ENCODE measurements at places on chromosomes 2 and 18.
A peak's percentile ranks its signal among the peaks of the same experiment; 100 is the strongest.

DNA sequence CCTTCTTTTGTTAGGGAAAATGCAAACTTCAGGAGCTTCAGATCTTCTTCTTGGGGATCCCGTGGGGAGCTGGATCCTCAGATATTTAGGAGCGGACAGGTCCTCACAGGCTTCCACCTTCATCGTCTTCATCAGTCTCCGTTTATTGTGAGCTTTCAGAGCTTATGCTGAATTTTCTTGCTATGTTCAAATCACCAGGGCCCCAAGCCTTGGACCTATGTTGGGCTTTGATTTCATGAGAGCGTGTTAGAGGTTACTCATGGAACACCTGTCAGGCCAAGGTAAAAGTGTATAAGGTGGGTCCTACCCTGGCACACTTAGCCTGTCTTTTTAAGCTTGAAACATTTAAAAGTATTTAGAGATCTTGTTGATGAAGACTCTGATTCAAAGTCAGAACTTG is 212.9 kb downstream of the FAM210A start:
- no peak for DNase-seq

DNA sequence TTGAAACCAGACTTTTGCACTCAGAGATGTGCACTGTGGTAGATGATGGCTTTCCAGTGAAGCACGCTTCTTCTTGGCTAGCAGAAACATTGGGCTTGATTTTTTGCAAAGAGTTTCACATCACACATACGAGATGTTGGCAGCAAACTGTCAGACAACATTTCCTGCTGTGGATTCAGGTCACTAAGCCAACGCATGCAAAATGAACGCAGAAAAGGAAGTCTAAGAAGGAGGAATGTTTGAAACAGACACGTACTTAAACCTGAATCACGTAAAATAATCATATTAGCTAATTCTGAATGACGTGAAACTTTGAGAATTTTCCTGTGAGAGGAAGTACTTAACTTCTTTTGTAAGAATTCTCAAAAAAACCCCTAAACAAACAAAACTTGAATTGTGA is 88.1 kb downstream of the EPB41L3 start:
- DNase-seq, result no peak

- no peak for DNase-seq
Observed at GRCh38 chr18:63236406-63236805, 83.2 kb downstream of the BCL2 start.

- DNase-seq, result peak; percentile 18
Observed at GRCh38 chr2:33272001-33272400, 204.4 kb upstream of the RASGRP3 start.

- no peak for DNase-seq
Observed at GRCh38 chr2:215711471-215712034, 275.7 kb upstream of the FN1 start.

GRCh38 chr2:95043300-95044093 is 18.0 kb downstream of the MAL start:
- peak; percentile 81 for DNase-seq

DNA sequence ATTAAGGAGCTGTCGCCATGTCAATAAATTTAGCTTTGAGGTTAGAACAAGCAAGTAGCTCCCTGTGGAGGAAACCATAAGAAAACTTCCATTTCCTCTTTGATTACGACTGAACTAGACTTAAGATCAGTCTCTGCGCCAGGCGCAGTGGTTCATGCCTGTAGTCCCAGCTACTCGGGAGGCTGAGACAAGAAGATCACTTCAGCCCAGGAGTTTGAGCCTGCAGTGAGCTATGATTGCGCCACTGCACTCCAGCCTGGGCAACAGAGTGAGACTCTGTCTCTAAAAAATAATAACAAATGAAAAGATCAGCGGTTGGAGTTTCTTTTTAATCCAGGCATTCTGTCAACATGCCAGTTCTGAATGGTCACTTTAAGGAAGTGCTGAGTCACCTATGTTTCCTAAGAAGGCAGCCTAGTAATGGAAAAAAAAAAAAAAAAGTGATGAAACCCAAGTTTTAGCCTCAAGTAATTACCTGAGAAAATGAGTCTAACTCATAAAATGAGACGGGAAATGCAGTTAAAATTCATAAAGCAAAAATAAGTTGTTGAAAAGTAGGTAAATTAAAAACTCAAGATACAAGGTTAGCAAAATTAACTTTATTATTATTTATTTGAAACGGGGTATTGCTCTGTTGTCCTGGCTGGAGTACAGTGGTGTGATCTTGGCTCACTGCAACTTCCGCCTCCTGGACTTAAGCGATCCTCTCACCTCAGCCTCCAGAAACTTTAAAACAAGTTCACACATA is 10.2 kb downstream of the C18orf32 start:
- DNase-seq, result peak; percentile 14

GRCh38 chr2:162267496-162267895 is 24.3 kb upstream of the FAP start:
- no peak for DNase-seq

DNA sequence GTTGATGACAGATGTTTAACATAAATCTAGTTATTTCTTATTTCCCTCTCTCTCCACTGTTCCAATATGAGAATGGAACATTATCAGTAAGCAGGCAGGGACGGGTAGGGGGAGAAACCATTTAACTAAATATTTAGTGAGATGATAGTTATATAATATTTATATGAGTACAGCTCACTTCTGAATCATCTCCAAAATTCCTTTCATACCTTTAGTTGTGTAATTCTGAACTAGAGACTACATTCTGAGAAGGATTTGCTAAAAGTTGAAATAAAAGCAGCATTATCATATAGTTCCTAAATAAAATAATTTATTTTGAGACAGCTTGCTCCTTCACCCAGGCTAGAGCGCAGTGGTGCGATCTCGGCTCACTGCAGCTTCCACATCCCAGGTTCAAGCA is 41.4 kb downstream of the B4GALT6 start:
- no peak for DNase-seq

GRCh38 chr2:735670-736218 is 58.5 kb upstream of the TMEM18 start:
- DNase-seq, result peak; percentile 10

DNA sequence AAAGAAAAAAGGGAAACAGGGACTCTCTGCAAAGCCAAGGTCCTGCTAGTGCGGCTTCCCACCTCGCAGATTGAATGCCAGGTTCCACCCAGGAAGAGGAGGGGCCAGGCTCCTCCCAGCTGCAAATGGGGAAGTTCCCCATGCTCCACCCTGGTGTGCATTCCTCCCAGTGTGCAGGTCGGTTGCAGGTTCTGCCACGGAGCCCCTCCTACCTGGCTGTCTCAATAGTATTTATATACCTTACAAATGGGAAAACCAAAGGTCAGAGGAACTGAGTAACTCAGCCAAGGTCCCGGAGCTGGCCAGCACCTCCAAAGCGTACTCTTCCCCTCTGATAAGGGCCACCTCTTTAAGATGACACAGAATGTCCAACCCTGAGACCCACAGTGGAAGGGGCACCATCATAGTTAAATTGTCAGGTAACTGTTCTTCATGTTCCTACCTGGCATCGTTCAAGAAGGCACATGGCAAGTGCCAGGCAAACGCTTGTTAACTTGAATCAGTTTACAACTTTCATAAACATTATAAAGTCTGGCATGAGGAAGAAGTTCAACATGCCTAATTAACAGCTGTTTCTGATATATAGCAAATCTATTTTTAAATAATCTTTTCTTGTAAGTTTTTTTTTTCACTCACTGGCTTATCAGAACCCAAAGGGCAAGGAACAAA is 35.5 kb downstream of the POU3F3 start:
- no peak for DNase-seq

DNA sequence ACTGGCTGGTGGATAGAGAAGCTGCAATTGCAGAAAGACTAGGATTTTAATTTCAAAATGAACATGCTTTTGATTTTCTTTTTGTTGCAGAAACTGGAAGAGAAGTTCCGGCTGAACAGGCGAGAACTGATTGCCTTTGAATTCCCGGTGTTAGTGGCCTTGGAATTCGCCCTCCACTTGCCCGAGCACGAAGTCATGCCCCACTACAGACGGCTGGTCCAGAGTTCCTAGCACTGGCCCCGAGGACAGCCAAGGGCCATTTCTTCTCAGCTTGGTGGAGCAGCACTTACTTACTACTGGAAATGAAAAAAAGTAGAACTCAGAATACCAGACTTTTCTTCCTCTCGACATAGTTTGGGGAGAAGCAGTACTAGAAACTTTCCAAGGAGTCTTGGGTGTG is 121.9 kb downstream of the CABLES1 start:
- no peak for DNase-seq

GRCh38 chr2:117714110-117714509 is 100.4 kb upstream of the DDX18 start:
- no peak for DNase-seq

DNA sequence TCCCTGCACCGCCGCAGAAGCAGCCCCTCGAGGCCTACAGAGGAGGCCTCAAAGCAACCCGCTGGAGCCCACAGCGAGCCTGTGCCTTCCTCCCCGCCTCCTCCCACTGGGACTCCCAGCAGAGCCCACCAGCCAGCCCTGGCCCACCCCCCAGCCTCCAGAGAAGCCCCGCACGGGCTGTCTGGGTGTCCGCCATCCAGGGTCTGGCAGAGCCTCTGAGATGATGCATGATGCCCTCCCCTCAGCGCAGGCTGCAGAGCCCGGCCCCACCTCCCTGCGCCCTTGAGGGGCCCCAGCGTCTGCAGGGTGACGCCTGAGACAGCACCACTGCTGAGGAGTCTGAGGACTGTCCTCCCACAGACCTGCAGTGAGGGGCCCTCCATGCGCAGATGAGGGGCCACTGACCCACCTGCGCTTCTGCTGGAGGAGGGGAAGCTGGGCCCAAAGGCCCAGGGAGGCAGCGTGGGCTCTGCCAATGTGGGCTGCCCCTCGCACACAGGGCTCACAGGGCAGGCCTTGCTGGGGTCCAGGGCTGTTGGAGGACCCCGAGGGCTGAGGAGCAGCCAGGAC is 31.2 kb downstream of the GPC1 start:
- DNase-seq, result peak; percentile 3

GRCh38 chr2:83990636-83991035 is 468.4 kb downstream of the SUCLG1 start:
- no peak for DNase-seq

- DNase-seq, result no peak
Observed at GRCh38 chr2:48450256-48450655, 79.7 kb upstream of the STON1 start.

DNA sequence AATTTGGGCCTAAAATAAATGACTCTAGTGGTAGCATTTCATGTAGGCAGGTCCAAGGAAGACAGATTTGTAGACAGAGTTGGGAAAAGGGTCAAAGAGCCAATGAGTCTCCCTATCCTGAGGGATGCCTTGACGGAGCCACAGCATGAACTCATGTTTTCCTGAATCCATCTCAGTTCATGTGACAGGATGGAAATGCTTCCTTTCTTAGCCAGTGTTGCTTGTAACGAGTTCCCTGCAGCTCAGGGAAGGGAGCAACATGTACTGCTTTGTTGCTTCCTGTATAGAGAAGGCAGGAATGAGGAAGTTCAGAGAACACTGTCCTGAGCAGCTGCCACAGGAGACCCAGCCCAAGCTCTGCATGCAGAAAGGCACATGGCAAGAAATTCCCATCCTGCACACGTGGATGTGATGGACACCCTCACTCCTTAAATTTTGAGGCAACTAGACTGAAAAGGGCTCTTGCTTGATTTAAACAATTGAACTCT is 27.9 kb downstream of the TMEM17 start:
- no peak for DNase-seq

- DNase-seq, result peak; percentile 39
Observed at GRCh38 chr2:217105733-217106649, 246.1 kb upstream of the TNP1 start.

GRCh38 chr2:205833864-205834263 is 151.6 kb downstream of the NRP2 start:
- DNase-seq, result no peak

DNA sequence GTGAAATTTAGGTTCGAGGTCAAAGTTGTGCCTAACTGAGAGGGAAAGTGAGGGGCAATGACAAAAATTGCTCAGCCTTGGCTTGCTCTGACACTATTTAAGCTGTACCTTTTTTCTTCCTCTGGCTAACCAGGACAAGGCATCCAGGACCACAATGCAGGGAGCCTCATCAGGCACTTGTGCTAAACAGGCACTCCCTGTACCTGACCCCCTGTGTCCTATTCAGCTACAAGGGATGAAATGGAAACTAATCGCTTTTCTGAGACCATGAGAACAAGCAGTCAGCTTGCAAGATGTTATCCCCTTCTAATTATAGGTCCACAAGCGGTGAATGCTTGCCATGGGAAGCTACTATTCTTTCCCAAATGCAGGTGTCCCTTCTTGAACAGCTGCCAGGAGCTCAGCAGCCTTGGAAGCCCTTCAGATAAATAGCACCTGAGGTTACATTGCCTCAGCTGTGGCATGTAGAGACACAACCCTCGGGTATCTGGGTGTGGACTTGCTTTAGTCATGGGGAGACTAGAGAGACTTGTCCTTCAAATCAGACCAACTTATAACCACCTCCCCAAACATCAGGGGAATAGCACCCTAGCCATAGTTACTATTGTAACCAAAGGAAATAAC is 19.1 kb upstream of the ITGA6 start:
- no peak for DNase-seq

GRCh38 chr18:54250846-54251261 is 18.5 kb upstream of the POLI start:
- no peak for DNase-seq

GRCh38 chr2:148305476-148305875 is 284.6 kb downstream of the MBD5 start:
- no peak for DNase-seq

DNA sequence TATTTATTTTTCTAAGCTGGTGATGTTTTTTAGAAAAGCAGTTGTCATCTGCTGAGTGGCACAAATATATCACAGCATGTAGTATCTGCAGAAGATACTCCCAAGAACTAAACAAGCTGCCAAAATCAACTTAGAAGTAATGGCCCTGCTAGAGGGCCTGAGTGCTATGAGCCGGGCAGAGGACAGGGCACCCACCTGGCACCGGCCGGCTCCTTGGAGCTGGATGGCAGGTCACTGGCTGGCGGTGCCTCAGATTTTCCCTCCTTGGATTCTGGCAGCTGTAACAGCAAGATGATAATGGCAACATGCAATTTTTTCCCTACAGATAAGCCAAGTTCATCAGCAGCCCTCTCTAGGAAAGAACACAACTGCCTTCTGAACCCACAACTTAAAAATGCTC is 79.7 kb downstream of the EMILIN2 start:
- DNase-seq, result no peak

GRCh38 chr2:88597168-88597567 is 30.1 kb downstream of the EIF2AK3 start:
- no peak for DNase-seq

- DNase-seq, result peak; percentile 60
Observed at GRCh38 chr2:70977605-70978205, 725 bp upstream of the ANKRD53 start.
